ENCODE measurements at places on chromosomes 16 and 17.

DNA sequence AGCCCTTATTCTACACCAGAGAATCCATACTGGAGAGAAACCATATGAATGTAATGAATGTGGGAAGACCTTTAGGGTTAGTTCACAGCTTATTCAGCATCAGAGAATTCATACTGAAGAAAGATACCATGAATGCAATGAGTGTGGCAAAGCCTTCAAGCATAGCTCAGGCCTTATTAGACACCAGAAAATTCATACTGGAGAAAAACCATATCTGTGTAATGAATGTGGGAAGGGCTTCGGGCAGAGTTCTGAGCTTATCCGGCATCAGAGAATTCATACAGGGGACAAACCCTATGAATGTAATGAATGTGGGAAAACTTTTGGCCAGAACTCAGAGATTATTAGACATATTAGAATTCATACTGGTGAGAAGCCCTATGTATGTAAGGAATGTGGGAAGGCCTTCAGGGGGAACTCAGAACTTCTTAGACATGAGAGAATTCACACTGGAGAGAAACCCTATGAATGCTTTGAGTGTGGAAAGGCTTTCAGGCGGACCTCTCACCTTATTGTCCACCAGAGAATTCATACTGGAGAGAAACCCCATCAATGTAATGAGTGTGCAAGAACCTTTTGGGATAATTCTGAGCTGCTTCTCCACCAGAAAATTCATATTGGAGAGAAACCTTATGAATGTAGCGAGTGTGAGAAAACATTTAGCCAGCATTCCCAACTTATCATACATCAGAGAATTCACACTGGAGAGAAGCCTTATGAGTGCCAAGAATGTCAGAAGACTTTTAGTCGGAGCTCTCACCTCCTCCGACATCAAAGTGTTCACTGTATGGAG, 14.1 kb downstream of the ZFP3 start:
- no peak for DNase-seq

DNA sequence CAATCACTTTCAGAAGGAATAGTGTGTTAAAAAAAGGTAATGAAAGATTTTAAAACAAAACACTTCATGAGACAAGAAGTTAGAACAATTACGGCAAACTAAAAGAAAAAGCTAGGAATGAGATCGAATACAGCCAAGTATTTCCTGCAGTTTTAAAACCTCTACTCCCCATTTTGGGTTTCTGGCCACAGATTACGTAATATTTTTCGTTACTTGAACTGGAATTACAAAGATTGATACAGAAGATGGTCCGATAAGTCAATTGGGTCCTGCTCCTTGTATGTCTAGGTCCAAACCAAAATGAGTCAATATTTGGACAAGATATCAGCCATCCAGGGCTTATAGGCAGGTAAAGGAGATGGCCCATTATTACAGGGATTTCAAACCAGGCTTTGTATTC, 52.2 kb downstream of the SIAH1 start:
- DNase-seq: no peak

GRCh38 chr16:65059406-65059980, 62.4 kb downstream of the CDH11 start:
- no peak for DNase-seq

GRCh38 chr16:53559270-53559951, 56.4 kb upstream of the AKTIP start:
- DNase-seq: no peak

- no peak for DNase-seq
These were observed 164.4 kb upstream of the CIBAR2 start for GRCh38 chr16:85276721-85277120.

DNA sequence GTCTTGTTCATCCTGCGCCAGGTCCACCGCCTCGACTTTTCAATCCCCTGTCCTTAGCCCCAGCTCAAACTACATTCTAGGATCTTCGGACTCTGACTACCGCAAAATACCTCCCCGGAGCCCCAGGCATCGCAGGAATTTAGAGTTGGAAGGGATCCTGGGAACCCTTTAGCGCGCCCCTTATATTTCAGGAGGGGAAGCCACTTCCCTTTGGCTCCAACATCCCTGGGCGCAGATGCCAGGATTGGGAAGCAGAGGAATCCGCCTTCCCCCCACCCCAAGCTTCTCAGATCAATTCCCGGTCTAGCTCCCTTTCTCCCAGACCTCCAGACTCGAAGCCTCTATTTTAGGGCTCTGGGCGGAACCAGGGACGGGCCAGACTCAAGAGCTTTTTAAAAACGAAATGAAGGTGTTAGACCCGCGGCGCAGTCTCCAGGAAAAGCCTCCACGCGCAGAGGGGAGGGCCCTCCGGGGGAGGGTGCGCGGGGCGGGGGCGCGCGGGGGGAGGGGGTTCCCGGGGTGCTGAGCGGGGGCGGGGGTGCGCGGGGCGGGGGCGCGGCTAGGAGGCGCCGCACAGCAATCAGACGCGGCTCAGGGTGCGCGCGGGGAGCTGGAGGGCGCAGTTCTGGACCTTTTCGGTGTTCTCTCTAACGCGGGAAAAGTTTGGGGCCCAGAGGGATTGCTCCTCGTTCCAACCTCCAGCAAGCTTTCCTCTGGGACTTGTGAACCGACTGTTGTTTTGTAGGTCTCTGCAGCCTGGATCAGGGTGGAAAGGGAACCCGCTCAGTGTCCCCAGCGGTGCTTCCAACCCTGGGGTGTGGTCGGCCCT, 1.6 kb downstream of the AHSP start:
- DNase-seq: no peak

DNA sequence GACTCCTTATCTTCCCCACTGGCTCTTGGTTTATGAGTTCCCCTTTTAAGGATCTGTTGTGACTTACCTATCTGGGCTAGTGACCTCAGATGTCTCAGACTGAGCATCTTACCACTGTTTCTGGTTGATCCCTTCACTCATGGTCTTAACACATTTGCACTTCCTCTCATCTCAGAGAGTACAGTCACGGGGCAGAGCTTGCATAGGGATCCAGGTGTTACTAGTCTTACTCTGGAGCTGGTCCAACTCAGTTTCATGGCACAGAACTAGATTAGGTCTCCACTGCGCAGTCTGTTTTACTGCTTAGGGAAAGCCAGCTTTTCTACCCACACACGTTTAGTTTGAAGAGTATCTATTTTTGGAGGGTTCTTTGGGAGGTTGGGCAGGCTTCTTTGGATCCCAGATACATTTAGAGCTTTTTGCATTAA, 10.2 kb downstream of the GABARAPL2 start:
- no peak for DNase-seq

GRCh38 chr17:42185621-42185930, 324 bp upstream of the HCRT start:
- DNase-seq: no peak

DNA sequence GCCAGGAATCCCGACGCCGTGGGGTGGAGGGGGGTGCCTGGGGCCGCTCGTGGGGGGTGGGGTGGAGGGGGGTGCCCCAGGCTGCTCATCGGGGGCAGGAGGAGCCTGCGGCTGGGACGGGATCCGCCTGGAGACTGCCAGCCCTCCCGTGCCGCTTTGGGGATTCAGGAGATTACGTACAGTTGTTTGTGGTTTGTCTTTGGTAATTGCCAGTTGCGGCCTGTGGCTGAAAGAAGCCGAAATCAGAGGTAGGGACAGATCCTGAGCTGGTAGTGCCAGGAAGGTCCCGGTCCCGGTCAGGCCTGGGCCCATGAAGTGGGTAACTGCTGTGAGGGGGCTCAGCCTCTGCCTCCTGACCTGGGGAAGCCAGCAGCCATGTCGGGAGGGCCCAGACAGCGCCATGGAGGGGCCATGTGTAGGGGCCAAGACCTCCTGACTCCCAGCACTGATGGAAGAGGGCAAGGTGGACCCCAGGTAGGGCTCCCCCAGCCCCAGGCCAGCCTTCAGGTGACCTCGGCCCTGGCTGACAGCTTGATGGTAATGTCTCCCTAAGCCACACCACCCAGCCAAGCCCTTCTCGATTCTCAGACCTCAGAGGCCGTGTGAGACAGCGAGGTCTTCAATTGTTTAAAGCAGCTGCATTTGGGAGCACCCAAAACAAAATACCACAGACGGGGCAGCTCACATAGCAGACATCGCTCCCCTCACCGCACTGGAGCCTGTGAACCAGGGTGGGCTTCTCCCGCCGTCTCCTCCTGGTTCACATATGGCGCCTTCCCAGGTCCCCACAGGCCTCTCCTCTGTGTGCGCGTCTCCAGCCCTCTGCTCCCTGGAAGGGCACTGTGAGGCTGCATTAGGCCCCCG, 34.9 kb upstream of the SSTR5 start:
- no peak for DNase-seq

GRCh38 chr17:76410328-76410965, 26.0 kb downstream of the SPHK1 start:
- no peak for DNase-seq

DNA sequence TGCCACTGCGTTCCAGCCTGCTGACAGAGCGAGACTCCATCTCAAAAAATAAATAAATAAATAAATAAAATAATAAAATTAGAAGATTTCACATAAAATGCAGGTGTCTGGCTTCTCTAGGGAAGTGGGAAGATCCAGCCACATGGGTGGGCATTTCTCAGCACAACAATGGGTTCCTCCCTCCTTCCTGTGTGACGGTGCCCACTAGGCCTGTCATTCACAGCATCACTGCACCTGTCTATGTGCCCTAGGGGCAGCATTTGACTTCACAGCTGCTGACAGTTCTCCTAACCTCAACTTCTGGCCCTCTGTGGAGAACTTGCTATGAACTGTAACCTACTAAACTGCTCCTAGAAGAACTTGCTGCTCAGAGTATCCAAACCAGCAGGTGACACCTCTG, 3.0 kb downstream of the ABHD15 start:
- DNase-seq: no peak

- DNase-seq: no peak
These were observed 963.6 kb upstream of the GOT2 start for GRCh38 chr16:59697761-59698160.

GRCh38 chr17:29048440-29049368, 5.8 kb downstream of the PIPOX start:
- no peak for DNase-seq

DNA sequence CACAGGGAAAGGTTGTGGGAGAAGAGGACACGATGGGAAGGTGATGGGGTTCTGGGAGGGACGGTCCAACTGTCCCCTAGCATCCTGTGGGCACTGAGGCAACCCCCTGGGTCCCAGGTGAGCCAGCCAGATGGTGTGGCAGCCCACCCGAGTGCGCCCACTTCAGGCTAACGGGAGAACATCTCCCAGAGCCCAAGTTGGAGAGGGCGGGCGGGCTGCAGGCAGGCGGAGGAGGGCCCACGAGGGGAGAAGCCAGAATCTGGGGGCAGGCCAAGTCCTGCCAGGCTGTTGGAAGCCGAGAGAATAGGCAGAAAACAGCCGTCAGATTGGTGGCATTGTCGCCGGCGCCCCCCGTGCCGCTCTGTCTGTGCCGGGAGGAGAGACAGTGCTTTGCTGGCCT, 13.8 kb upstream of the ABCC3 start:
- no peak for DNase-seq
